ENCODE measurements at places on chromosomes 3 and 15.
A peak's percentile ranks its signal among the peaks of the same experiment; 100 is the strongest.

DNA sequence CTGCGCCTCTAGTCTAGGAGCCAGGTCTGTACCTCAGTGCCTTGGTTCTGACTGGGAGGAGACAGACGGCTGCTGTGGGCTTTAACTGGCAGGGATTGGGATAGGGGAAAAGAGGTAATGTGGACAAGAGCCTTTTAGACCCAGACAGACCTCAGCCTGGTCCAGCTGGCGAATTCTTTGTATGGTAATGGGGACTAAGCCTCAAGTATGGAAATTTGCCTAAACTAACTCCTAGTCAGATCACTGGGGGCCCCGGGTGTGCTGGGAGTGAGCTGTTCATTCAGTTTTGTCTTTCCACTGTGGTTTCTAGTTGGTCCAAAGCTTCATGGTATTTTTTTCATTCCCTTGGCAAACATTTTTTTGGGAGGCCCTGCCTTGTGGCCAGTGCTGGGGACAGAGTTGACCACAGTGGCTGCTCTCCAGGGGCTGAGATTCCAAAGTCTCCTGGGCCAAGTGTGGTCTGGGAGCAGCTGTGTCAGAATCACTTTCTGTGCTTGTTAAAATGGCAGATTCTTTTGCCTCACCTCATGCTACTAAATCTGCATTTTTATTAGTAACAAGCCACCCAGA lies 261.4 kb upstream of the C2CD4B start:
- no peak for DNase-seq

DNA sequence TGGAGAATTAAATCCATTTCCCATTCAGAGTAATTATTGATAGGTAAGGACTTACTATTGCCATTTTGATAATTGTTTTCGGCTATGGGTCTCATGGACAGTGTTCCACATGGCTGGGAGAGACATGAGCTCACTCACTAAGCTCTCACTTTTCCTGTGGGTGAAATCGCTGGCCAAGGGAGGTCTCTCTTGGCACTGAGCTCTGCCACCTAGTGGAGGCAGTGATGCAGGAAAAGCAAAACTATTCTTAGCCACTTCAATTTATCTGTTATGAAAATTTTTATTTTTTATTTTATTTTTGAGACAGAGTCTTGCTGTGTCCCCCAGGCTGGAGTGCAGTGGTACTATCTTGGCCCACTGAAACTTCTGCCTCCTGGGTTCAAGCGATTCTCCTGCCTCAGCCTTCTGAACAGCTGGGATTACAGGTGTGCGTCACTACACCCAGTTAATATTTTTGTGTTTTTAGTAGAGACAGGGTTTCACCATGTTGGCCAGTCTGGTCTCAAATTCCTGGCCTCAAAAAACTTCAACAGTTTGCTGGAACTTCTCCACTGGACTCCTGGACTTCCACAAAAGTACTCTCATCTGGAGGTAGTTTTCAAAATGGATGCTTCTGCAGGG lies 4.7 kb upstream of the RNF13 start:
- DNase-seq = peak; percentile 54

DNA sequence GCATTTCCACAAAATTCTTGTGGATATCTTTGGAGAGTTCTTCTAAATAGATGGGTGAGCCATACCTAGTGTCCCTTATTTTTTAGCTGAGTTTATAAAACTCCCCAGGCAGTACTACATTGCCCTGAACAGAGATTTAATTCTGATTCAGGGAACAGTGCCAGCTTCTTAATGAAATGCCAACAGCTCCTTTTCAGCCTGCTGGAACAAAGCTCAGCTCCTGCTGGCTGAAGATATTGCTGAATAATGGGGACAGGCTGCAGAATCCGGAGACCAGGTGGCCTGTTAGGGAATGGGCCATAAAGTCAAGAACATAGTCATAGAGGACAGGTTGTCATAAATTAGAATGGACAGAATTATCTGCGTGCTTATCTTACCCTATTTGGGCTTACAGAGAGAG lies 8.9 kb downstream of the HGD start:
- DNase-seq = no peak

DNA sequence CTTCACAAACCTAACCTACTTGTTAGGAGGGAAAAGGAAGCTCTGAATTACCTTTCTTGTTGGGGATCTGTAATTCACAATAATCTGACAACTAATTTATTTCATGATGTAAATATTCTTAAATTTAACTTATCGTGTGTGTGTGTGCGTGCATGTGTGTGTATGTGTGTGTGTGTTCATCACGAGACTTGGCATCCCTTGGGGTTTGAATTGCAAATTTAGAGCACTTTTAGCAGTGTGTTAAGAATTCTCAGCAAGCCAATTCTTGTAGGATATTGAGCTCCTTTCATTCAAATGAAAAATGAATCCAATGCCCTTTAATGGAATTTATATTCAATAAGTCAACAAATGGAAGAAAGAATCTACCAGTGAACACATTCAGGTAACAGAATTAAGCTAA lies 85.9 kb upstream of the C3orf80 start:
- no peak for DNase-seq

DNA sequence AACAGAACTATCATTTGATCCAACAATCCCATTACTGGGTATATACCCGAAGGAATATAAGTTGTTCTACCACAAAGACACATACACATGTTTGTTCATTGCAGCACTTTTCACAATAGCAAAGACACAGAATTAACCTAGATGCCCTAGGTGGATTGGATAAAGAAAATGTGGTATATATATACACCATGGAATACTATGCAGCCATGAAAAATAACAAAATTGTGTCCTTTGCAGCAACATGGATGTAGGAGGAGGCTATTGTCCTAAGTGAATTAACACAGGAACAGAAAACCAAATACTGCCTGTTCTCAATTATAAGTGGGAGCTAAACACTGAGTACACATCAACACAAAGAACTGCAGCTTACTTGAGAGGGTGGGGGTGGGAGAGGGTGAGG lies 142.5 kb downstream of the IL20RB start:
- DNase-seq = no peak

DNA sequence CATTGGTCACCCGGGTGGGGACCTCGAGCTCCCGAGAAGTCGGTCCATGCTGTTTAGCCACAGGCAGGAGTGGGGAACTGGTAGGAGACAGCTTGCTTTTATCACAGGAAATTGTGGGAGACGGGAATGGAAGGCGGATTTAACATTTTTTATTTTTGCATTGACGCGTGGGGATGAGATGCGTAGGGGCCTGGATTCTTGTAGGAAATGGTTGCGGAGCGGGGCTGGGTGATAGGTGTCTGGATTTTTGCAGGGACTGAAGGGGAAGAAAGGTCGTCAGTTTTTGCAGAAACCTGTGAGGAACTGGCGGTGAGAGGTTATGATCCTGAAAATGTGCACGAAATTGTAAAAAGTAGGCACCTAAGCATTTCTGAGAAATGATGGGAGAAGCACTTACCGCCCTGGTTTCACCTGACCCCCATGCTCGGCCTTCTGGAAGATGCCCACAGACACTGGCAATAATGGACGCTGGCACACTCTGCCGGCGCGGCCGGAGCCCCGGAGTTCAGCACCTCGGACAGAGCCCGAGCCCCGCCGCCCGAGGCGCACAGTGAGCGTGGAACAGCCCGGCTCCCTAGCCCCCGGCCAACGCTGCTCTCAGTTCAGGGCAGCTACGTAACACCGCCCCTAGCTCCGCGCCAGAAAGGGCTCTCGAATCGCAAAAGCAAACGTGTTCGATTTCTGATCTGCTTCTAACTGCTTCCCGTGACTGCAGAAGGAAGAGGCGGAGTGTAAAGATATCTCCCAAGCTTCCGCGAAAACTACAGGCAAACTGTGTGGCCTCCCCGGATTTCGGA lies 928 bp downstream of the ANKRD34C start:
- DNase-seq = no peak

DNA sequence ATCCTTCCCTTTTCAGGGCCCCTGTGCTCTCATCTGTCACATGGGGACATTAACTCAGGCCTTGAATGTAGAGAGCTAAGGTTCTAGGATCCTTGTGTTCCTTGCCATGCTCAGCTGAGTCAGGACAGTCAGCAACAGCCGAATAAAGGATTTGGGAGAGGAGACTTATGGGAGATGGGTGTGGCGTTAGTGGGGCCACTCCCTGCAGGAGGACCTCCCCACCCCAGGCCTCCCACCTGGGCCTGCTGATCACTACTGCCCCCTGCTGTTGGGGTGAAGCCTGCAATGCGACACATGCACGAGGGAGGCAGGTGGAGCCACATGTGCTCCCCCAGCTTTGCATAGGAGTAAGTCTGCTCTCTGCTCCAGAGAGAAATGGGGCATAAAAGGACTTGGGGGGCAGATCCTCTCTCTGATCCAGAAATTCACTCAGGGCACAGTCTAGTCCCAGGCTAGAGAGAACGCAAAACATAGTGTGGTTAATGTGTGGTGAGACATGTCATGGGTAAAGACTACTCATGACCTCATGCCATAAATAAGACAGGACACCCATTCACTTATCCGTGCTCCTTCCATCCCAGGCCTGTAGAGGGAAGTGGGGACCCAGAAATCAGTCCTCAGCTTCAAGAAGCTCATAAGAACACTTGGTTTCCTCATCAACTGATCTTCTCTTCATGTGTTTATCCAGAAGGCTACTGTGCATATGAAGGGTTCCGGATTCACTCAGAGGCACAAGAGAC lies 19.4 kb downstream of the RBP1 start:
- no peak for DNase-seq

DNA sequence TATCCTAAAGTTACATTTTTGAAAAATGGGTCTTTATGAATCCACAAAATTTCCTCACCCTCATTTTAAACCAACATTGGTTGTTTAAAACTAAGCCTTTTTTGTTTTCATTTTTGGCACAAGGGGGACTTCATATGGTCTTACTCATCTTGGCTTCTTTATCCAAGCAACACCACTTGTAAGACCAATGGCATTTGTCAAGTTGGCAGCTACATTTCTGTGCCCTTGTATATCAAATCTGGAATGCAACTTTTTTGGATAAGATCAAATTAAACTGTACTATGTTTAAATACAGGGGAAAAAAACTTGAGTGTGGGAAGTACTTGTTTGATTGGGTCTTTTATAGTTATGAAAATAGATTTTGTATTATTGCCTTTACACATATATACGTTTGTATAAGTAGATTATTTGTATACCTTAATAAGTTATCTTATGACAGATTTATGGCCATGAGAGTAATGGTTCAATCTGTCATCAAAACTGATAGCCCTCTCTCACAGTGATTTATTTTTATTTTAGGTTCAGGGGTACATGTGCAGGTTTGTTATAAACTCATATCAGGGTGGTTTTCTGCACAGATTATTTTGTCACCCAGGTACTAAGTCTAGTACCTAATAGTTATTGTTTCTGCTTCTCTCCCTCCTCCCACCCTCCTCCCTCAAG lies 43.4 kb downstream of the GPR160 start:
- no peak for DNase-seq

GRCh38 chr3:115671761-115672455 lies 48.6 kb downstream of the GAP43 start:
- no peak for DNase-seq

- no peak for DNase-seq
These were observed 171.7 kb downstream of the PGPEP1L start for GRCh38 chr15:98835876-98836275.

DNA sequence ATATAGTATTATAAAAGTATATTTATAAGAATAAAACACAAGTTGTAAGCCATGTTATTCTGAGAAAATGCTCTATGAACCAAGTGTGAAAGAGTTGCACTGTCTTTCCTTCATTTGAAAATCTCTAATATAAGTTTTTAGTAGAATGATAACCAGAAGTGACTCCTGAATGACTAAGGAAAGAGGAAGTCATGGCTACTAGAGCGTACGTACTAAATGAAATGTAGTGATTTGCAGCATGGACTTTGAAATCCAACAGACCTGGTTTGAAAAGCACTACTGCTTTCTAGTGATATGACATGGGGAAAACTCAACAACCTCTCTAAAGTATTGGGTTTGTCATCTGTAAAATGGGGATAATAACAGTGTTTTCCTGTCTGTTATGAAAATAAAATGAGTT lies 10.3 kb upstream of the DNAJC13 start:
- no peak for DNase-seq

DNA sequence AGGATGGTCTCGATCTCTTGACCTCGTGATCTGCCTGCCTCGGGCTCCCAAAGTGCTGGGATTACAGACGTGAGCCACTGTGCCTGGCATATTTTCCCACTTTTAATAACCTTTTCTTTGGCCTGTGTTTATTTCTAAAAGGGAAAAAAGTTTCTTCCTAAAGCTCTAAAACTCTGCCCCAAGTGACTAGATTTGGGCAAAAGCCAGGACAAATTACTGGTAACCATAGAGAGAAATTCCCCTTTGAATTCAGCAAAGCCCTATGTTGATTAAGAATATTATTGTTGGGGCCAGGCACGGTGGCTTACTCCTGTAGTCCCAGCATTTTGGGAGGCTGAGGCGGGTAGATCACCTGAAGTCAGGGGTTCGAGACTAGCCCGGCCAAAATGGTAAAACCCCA lies 11.5 kb upstream of the TRPM7 start:
- no peak for DNase-seq

DNA sequence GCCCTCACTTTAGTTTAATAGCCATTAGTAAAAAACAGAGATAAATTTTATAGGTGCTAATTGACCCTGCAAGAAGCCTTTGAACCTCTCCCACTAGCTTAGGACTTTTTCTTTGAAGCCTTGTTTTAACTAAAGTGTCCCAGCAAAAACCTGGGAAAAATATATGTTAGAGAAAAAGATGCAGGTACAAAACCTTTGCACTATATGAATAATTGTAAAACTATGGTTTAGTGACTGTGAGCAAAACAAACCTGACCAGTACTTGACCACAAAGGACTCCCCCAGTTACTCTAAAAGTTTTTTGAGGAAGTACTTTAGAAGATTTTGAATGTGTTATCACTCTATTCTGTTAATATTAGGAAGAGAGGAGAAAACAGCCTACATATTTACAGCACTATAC lies 123.3 kb upstream of the TP63 start:
- no peak for DNase-seq

GRCh38 chr3:129358772-129359371 lies 69.6 kb downstream of the EFCAB12 start:
- DNase-seq = no peak

DNA sequence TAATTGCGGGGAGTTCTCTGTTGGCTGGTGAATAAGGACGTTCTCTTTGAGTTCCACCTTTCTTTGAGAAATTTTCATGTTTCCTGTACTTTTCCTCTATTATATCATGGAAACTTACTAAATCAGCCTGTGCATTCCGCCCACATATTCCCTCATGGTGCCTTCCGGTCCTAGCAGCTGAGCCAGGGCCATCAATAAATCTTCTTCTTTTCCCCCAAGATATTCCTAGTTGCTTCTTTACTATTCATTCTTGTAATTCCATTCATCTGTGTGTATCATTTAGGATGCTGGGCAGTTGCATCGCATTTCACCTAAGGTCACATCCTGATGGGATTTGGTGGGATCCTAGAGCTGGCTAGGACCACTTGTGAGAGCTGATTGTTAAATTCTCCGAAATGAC lies 139.2 kb downstream of the RBMS3 start:
- no peak for DNase-seq

- no peak for DNase-seq
These were observed 200.8 kb upstream of the IL12A start for GRCh38 chr3:159787794-159788205.

DNA sequence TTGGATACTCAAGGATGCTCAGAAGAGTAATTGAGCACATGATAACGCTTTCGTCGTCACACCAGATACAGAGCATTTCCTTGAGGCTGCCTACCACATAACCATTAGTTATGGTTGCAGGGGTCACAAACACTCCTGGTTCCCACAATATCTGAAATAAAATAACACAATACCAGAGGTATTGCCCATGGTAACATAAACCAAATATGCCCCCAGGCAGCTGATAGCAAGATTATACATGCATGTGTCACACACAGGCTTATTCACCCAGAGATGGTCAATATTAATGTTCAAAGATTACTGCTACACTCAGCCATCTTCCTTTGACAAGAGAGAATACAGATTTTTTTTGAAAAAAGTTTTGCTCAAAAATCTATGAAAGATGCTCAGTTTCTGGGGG lies 7.3 kb downstream of the RPL39L start:
- DNase-seq = no peak
